Fibroblast of skin of back (primary cell): ENCODE measurements at places on chromosomes 7 and 10.
A peak's percentile ranks its signal among the peaks of the same experiment; 100 is the strongest.

GRCh38 chr7:682810-683209 lies 43.7 kb upstream of the DNAAF5 start:
- no peak for DNase-seq

DNA sequence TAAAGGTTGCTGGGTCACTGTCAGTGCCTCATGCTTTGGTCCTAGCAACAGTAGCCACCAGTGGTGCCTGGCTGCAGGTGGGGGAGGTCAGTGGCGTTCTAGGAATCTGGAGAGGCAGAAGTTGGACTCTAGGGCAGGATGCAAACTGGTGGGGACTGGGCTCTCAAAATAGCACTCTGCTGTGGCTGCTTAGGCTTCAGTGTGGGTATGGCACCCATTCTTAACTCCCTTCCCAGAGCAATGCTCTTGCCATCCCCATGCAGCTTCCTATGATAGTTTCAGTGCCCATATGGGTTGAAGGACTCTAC lies 330.8 kb downstream of the PCDH15 start:
- no peak for DNase-seq

DNA sequence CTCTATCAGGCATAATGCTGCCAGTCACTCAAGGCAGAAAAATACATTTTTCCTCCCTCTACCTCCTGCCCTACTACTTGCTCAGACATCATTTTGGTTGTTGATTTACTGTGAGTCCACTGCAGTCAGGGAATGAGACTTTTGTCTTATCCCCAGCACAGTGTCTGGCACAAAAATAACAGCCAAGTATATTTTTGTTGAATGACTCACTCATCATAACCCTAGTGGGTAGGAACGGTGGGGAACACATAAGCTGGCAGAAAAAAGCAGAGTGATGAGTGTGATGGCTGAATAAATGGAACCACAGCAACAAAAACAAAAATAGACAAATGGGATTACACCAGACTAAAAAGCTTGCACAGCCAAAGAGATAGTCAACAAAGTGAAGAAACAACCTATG lies 65.8 kb upstream of the LAMB4 start:
- peak; percentile 63 for DNase-seq

- no peak for DNase-seq
Measured at GRCh38 chr7:3844540-3845151, 543.6 kb downstream of the SDK1 start.

- peak; percentile 24 for DNase-seq
Measured at GRCh38 chr10:50470798-50471582, 152.8 kb downstream of the SGMS1 start.

DNA sequence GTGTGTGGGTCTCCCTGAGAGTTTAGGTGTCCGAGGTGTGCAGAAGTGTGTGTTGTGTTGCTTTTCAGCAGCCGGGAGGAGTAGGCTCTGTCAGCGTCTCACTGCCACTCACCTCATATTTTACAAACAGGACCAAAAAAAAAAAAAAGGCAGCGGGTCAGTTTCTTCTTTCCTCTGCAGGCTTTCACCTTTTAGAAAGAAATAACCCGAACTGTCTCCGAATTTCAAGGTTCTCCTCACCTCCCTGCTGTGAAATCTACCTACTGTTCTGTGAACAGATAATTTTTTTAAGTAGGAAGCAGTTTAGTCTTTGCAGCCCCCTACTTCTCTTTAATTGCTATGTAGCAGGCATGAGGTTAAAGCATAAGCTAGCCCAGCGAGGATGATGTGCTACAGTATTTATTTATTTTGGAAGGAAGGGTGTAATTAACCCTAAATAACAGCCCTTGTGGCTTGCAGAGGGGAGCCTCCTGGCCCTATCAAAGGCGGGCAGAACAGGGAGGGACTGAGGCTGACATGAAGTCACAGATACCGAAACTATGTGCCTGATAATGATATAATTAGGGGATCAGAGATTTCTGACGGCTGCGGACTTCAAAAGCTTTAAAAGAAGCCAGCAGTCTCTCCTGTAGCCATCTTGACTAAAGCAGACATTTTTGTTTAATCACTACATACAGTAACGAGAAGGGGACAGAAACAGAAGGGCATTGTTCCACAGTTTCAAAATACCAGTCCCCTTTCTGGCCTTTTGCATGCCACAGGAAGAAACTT lies 1.6 kb downstream of the BAMBI start:
- no peak for DNase-seq
